HT-29 (cell line): ENCODE measurements at places on chromosomes 3 and 15. TPM values are rescaled to one million over a fixed set of nuclear protein-coding genes. Genes with fewer than 3 reads are reported as not detected.

GRCh38 chr3:12467746-12468145 is 16.5 kb upstream of the TSEN2 start:
- no peak for DNase-seq

The LRRC49 gene
- 4.2 and 5.9 TPM in 2 replicates for total RNA-seq

DNA sequence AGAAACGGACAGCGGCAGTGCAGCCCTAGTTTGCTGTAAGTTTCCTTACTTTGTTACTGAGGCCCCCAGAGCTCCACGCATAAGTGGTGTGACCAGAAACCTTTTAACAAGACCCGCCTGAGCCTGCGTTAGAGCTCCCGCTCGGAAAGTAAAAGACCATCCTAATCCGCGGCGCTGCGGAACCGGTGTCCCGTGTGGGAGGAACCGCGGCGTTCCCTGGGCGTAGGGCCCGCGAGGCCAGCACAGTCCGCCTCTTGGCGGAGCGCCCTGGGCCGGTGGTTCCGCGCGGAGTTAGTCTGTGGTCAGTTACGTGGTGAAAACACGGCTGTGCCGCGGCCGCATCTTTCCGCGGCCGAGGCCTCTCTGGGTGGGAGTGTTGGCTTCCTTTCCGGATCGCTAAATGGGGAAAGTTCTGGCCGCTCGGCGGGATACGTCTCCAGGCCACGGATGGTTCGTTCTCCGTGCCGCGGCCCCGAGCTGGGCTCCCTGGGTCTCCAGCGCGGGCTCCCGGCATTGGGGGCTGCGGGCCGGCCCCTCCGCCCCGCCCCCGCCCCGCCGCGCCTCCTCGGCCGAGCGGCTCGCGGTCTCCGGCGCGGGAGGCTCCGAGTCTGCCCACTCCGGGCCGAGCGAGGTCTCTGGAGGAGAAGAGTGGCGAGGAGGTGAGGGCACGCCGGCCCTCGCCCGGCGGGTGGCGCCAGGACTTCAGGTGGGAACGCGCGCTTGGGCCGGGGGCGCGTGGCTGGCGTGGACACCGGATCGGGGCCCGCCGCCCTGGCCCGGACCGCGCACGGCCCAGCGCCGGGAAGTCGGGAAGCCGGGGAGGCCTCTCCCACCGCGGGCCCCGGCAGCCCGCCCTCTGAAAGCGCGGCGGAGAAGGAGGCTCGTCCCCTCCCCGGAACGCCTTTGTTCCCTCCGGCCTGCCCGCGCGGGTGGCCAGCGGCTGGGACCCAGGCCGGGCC is 754 bp downstream of the B3GNT5 start:
- peak; percentile 61 for DNase-seq

DNA sequence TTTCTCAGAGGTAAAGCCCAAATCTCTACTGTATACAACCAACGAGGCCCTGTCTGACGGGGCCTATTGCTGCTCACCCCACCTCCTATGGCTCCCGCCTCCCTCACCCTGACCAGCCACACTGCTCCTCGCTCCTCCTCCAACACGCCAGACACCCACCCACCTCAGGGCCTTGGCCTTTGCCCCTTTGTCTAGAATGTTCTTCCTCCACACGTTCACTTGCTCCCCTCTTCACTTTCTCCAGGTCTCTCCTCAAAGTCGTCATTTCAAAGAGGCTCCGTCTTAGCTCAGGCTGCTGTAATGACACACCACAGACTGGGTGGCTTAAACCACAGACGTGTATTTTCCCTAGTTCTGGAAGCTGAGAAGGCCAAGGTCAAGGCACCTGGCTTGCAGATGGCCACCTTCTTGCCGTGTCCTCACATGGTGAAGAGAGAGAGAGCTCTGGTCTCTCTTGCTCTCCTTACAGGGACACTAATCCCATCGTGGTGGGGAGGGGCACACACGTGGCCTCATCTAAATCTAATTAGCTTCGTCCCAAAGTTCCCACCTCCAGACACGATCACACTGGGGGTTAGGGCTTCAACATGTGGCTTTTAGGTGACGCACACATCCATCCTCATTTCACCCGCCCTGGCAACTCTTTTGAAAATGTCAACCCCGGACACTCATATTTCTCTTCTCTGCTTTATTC is 98.2 kb downstream of the TLE3 start:
- no peak for DNase-seq

The ANKUB1 gene
- total RNA-seq: not detected in 2 replicates

DNA sequence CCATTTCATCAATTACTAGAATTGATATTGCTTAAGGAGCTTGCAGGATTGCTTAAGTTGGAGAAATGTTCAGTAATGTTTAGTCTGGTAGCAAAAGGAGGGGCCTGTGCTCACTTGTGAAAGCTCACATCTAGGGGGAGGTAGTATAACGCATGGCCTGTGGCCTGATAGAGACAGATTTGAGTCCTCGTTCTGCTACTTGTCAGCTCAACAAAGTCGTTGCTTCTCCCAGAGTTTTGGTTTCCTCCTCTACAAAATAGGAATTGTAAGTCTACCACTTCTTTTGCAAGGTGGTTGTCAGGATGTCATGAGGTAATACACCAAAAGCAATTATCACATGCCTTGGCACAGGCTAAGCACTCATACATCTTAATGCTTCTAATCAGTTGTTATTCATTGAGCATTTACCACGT is 1.3 kb downstream of the ST3GAL6 start:
- DNase-seq: no peak

The IGSF10 gene
- 0.70 and 2.2 TPM in 2 replicates for total RNA-seq

The TMC3 gene
- total RNA-seq: not detected in 2 replicates

DNA sequence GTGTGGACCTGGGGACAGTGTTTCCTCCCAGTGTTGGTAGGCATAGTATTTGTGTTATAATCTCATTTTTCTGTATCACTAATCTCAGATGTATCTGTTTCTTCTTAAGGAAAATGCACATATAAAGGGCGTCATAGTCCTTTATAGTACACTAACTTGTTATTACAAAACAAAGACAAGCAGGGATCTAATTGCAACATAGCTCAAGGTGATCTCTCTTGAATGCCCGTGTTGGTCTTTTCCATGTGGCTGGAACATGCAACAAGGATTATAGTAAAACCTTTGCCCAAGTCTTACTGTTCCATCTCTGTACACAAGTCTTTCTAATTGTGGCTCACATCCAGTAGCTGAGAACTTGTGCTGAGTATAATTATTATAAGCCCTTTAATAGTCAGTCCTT is 3.5 kb upstream of the GPR87 start:
- DNase-seq: no peak

DNA sequence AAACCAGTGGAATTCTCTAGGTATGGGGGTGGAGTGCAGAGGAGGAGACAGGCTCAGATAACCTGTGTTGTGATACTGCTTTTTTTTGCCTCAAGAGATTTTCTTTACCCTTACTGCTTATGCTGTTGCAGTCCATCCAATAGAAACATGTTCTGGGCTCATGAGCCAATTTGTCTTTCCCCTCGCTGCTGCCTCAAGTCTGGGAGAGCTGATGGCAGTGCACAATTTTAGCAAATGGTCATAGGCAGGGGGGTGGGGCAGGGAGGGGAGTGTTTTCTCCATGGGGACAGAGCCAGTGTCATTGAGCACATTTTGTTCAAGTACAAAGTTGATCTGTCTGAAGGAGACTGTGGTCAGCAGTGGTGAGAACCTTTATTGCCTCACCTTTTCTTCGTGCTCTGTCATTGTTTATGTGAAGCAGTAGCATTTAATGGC is 134.9 kb downstream of the MBNL1 start:
- no peak for DNase-seq
